ENCODE measurements at places on chromosomes 16 and 17.

GRCh38 chr17:32267690-32268205 lies 2.1 kb downstream of the RHBDL3 start:
- DNase-seq = peak; percentile 34

DNA sequence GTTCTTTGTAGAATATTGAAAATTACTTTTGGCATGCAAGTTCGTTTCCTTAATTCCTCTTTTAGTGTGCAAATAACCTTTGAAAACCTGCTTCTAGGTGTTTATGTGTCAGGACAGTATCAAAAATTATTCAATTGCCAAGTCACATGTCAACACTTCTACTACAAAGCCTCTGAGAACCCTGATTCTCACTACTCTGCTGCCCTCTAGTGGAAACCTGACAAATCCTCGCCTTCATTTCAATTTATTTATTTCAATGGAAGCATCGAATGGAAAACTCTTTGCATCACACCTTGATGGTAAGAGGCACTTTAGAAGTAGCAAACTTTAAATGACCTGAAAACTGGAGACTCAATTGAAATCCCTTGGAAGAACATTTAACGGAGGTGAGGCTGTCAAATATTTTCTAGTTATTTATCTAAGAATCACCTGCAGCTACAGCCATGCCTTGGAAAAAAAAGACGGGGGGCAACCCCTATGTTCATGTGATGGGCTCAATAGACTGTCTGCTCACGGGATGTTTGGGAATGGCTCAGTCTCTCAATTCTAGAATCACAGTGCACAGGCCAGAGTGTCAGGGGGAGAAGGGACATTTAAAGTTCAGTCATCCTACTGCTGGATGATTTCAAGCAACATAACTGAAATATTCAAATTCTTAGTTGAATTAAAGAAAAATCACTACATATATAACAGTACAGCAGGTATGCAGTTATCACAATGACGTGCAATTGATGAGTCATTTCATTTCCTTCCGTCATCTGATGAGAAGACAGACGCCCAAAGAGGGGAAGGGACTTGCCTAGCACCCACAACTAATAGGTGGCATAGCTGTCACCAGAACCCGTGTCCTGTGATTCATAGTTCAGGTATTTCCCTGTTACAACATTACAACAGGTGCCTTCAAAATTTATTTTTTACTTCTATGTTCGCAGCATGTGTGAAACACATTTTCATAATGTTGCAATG lies 563.9 kb downstream of the TOX3 start:
- no peak for DNase-seq

GRCh38 chr17:82358465-82359350 lies at the start of gene TEX19:
TSS of gene TEX19 (plus strand) at chr17:82359247. CDS start at chr17:82362151, 2,904 bp downstream.
- no peak for DNase-seq

DNA sequence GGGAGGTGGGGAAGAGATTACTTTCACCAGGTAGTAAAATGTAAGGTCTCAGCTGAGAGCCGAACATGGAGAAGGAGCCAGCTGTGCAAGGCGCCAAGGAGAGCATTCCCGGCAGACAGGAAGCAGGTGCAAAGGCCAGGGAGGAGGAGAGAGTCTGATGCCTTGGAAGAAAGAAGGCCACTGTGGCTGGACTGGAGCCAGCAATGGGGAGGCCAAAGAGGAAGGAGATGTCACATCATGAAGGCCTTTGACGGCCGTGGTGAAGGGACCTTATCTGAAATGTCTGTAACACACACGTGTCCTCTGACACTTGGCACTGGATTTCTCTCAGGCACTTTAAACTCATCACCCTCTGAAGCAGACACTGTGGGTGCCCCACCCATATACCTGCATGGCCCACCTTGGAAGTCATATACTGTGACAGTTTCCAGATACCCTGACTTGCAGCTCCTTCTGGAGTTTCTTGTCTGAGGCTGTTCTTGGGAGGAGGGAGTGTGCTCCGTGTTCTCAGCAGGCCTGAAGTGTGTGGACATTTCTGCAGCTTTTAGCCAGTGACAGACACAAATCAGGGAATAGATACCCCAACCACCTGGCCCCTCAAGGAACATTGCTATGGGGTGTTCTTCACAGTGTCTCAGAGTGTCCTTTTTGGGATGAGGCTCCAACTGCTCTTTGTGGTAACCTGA lies 1.9 kb upstream of the SLC5A2 start:
- DNase-seq = no peak

DNA sequence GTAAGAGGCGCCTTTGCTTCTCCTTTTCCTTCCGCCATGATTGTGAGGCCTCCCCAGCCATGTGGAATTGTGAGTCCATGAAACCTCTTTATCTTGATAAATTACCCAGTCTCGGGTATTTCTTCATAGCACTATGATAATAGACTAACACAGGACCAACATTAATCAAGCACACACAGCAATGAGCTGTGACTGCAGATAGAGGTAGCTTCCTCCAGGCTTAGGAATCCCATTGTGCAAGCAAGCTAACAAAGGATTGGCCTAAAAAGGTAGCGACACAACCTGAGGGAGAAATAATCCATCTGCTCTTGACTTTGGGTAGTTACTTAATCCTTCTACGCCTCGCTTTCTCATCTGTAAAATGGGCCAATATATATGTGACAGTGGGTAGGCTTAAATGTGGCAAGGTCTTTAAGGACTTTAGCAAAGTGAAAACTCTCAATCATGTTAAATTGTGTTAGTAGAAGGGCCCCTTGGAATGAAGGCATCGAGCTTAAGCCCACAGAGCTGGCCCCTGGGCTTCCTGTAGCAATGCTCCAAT lies 393.6 kb downstream of the SOX9 start:
- DNase-seq = no peak

- no peak for DNase-seq
Measured at GRCh38 chr17:34740565-34741520, 161.5 kb downstream of the TMEM132E start.

GRCh38 chr17:79529661-79530081 lies 81.2 kb downstream of the RBFOX3 start:
- DNase-seq = no peak

GRCh38 chr16:73219176-73219575 lies 171.2 kb upstream of the ZFHX3 start:
- DNase-seq = no peak

- no peak for DNase-seq
Measured at GRCh38 chr16:2404099-2404498, 25.1 kb upstream of the CCNF start.

GRCh38 chr17:80990921-80991644 lies 558 bp upstream of the CHMP6 start:
- no peak for DNase-seq

GRCh38 chr17:9368631-9369030 lies 207.0 kb downstream of the STX8 start:
- no peak for DNase-seq

GRCh38 chr16:11583166-11583565 lies 3.6 kb downstream of the LITAF start:
- DNase-seq = no peak

DNA sequence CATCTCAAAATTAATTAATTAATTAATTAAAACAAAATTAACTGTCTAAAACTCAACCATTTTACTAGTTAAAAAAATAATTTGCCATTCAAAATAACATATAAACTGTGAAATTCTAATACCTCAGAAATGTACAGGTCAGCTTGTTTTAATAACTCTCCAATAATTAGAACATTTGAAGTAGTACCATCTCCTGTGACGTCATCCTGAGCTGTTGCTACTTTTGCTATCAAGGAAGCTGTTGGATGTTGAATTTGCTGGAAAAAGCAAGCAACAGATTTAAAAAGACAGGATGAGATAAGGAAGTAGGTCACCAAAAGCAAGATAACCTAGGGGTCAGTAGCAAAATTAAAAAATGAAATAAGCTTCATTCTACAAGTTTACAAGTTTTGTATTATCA lies 2.8 kb downstream of the CCT6B start:
- no peak for DNase-seq

GRCh38 chr16:50861451-50861850 lies 119.6 kb downstream of the CYLD start:
- DNase-seq = no peak

- DNase-seq = peak; percentile 24
Measured at GRCh38 chr16:75236232-75236631, 15.2 kb downstream of the BCAR1 start.

DNA sequence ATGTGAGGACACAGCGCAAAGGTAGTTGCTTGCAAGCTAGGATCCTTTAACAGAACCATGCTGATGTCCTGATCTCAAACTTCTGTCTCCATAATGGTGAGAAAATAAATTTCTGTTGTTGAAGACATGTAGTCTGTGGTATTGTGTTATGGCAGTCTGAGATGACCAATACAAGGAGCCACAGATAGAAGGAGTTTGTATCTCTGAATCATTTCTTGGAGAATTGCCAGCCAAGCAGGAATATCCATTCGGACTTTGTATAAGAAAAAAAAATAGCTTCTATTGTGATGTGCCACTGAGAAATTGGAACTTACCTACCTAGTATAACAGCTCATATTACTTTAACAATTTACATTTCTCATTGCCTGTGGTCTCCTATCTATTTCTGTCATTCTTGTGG lies 447.6 kb upstream of the CA10 start:
- no peak for DNase-seq

- peak; percentile 55 for DNase-seq
Measured at GRCh38 chr16:89422527-89422904, 67.8 kb downstream of the ANKRD11 start.

DNA sequence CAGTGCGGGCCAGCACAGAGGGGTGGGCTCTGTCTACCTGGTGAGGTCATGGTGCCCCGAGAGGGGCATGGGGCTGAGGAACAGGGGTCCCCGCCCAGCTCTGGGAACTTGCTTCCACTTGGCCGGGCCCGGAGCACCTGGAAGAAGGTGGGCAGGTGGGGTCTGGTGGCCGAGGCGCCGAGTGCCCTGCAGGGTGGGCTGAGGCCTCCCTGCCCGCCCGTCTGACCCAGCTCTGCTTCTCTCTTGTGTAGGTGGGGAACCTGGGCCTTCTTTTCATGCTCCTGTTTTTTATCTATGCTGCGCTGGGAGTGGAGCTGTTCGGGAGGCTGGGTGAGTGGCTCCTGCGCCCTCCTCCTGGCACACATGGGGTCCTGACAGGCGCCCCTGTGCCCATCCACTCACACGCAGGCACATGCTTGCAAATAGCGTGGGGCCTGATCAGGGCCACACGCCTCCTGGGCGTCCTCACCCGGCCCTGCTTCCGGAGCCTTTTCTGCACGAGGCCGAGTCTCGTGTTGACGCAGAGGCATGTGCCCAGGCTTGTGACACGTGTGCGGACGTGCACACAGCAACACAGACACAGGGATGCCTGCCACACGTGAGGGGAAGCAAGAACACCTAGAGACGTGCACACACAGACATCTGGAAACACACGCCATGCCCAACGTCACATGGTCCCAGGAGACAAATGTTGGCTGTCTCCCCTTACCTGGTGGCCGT lies 8.2 kb downstream of the TPSG1 start:
- no peak for DNase-seq

- no peak for DNase-seq
Measured at GRCh38 chr16:55010492-55011160, 80.0 kb downstream of the IRX5 start.

- no peak for DNase-seq
Measured at GRCh38 chr17:14469971-14470370, 169.1 kb downstream of the HS3ST3B1 start.

DNA sequence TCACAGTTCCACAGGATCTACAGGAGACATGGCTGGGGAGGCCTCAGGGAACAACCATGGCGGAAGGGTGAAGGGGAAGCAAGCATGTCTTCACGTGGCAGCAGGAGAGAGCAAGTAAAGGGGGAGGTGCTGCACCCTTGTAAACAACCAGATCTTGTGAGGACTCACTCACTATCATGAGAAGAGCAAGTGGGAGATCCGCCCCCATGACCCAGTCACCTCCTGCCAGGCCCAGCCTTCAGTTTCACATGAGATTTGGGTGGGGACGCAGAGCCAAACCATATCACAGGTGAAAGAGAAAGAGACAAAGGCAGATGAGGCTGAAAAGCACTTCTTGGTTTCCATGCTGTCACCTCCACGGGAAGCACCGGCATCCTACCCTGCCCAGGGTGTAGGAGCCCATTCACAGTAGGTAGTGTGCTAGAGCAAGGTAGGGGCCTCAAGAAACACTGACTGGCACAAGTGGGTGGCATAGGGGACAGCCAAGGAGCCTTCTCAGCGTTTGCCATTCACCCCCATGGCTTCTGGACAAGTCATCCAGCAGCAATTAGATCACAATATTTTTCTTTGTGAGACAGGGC lies 6.6 kb downstream of the NARF start:
- no peak for DNase-seq

DNA sequence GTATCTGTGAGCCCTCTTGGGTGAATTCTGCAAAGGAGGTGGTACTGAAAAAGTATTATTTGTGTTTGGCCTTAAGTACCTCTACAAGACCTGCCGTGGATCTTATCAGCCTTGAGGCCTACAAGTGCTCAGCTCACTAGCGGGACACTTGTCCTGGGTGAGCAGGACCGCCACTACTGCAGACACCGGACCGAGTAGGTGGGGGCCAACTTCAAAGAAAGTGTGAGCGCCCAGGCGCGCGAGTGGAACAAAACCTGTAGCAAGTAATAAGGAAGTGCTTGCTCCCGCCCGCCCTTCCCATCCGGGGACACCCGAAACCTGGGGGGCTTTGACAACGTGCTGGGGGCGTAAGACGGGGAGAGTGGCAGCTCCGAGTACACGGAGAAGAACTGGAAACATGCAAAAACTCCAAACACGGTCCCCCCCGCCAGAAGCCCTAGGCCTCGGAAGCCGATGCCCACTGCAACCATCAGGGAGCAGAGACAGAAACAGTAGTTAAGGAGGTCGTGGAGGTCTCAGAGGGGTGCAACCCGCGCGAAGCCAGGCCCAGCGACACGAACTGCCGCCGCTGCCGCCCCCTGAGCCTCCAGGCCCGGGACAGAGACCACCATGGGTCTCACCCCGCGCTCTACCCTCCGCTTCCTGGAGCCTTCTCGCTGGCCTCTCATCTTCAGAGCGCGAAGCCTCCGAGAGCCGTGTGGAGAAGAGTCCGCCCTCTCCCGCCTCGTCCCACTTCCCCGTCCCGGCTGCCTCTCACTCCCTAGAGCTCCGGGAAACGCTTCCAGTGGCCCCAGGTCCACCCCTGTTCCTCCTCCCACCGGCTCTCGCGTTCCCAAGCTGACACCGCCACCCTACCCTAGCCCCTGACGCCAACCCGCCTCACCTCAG lies 537 bp downstream of the CNOT1 start:
- peak; percentile 59 for DNase-seq

DNA sequence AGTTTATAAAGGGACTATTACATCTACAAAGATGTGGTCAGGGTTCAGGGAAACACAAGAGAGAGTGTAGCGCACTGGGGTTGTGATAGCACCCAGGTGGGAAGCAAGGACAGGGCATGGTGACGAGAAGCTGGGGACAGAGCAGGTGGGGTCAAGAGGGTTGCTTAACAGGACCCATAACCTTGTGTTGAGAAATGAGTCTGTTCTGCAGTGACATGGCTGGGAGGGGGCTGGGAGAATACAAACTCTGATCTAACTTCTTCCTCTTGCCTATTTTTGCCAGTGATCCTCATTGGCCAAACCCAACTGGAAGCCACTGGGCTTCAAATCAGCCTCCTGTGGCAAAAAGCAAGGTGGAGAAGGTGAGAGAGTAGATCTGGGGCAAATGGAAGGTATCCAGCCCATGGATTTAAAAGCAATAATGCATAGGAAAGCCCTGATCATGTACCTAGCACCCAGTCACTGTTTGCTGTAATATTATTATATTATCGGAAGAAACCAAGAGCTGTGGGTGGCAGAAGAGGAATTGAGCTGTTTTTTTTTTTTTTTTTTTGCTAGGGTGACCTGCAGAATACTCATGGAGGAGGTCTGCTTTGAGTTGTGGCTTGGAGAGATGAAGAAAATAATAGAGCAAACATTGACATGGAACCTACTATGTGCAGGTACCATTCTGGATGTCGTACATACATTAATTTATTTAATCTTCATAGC lies 76.9 kb upstream of the ZFHX3 start:
- DNase-seq = no peak

GRCh38 chr17:46163316-46163715 lies 29.9 kb downstream of the KANSL1 start:
- DNase-seq = no peak

Measured in stimulated activated CD4-positive, alpha-beta T cell treated with anti-CD3 and anti-CD28 coated beads, Interleukin-2, amount 100 ng/mL, for 24 hours (primary cell).